EH (cell line): ENCODE measurements at places on chromosomes 12 and 14.

- DNase-seq = no peak
Measured at GRCh38 chr12:105262461-105263184, 26.6 kb upstream of the APPL2 start.

DNA sequence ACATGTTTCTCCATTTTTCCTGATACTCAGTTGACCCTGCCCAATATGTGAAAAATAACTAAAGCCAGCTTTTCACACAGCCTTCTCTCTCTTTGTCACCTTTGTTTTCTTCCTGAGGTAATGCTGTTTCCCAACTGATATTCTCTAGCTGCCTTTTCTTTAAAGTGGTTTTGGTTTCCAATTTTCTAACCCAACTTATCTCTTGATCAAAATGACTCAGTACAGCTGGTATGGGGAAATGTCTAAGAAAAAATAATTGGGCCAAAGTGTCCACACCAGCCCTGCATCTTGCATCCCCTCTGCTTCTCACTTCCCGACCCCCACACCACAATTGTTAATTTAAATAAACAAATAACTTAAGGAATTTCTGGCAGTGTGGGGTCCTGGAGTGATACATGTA, 193.8 kb downstream of the SYT1 start:
- DNase-seq = peak; percentile 57

DNA sequence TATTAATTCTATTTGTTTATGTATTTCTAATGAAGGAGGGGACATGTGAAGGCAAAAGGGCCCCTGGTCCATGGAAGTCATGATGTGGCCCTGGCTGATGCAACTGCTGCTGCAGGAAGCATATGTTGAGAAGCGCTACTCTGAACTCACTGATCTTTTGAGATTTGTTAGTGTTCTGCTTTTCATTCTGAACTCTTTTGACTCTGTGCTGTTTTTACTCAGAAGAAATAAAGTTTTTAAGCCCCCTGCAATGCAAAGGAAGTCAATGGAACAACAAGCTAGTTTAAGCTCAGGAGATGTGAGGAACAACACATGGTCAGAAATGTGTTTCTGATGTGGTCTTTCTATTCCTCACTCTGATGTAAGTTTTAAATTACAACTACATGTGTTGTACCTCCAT, 88.9 kb upstream of the BTG1 start:
- no peak for DNase-seq

GRCh38 chr14:70133461-70133860, 55.3 kb downstream of the SLC8A3 start:
- no peak for DNase-seq

DNA sequence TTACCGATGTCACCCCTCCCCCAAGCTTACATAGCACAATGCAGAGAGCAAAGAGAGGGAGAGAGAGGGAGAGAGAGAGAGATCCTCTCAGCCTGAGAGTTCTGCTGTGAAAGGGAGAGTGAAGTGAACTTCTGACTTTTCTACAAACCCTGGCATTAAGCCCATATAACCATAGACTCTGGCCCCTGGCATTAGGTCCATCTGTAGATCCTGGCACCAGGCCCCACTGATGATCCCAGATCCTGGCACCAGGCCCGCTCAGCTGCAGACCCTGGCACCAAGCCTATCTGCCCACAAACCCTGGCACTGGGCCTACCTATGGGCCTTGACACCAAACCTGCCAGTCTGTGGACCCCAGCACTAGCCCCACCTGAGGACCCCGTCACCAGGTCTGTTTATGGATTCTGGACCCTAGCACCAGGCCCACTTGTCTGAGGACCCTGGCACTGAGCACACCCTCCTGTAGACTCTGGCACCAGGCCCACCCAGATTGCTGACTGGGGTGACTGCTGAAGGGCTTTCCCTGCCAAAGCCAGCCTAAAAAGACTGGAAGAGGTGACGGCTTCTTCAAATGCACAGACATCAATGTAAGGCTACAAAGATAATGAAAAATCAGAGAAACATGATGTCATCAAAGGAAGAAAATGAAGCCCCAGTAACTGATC, 14.5 kb upstream of the KRT83 start:
- DNase-seq = no peak

DNA sequence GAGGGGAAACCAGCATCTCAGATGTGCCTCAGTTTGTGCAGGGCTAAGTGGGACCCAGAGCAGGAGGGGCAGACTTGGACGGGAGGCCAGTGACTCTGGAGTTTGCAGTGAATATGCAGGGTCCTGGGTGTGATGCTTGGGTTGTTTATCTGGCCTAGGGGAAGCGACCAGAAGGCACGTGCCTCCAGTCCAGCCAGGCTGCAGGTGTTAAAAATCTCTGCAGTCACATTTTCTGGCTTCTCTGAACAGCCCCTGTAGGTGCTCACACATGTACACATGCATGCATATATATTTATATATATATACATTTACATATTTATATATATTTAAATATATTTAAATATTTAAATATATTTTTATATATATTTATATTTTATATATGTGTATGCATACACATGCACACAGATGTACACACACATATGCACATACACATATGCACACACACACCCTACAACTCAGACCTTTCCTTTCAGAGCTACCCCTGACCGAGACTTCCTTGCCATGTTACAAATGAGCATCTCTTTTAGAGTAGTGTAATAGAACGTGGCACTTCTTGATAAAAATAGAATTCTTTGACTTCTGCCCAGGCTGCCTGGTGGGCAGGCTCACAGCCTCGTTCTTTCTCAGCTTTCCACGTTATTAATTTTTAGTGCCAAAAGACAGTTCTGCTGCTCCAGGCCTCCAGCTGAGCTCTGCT, 26.8 kb upstream of the TCL1B start:
- DNase-seq = no peak

DNA sequence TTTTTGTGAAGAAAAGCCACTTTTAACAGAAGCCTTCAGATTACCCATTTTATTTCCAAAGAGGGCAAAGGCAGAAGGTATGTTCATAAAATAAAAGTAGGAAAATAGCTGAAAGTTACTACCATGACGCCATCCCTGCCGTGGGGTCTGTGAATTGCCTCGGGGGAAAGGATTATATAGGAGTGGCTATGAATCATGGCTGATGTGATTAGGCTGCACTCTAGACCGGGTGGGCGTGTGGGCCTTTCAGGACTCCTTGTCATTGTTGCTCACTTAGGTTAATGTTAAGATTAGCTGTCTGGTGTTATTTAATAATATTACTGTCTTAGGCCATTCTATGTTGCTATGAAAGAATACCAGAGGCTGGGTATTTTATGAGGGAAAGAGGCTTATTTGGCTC, 195.5 kb downstream of the EGLN3 start:
- DNase-seq = peak; percentile 31

DNA sequence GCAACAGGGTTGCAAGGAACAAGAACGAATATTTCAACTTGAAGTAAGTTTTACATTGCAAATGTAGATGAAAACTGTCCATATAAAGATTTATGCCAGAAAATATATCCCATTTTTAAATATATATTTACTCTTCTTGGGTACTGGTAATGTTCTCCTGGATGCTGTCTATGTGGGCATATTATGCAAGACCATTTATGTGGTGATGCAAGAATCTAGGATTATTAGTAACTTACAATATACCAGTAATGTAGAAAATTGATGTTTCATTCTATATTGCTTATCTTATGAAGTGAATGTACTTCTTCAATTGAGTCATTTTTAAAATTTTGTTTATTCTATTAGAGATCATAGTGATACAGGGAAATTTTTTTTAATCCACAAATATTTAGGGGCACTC, 25.1 kb downstream of the FGFR1OP2 start:
- no peak for DNase-seq

DNA sequence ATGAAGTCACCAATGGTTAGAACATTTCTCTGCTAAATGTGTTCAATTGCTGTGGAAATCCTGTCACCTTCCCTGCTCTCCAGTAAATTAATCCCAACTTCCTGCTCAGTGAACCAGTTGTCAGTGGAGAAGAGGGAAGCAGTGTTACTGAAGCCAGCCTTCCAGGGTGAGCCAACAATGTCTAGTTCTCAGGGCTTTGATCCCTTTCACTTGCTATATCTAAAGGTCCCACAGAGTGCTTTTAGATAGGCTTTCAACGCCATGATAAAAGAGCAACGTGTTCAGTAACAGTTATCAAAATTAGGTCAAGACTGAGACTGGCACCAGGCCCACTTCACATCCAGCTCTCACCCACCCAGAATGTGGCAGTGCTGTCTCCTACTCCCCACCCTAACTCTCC, 139.7 kb downstream of the KCNH5 start:
- no peak for DNase-seq

GRCh38 chr14:77221241-77221871, 39.8 kb downstream of the TMEM63C start:
- DNase-seq = no peak

DNA sequence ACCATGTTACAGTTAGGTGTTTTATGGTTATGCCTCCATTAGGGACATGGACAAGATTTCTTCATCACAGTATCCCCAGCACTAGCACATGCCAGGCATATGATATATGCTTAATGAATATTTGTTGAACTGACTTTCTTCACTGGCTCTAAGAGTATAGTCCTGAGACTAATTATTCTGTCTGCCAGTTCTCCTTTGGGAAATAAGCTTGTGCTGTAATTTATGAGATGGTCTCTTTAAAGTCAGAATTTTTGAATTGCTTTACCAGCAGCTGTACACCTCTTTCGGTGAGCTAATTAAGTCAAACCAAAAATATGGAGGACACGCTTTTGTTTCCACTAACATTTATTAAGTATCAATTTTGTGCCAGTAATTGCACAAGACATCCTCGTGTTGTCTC, 4.8 kb upstream of the KRT72 start:
- no peak for DNase-seq

DNA sequence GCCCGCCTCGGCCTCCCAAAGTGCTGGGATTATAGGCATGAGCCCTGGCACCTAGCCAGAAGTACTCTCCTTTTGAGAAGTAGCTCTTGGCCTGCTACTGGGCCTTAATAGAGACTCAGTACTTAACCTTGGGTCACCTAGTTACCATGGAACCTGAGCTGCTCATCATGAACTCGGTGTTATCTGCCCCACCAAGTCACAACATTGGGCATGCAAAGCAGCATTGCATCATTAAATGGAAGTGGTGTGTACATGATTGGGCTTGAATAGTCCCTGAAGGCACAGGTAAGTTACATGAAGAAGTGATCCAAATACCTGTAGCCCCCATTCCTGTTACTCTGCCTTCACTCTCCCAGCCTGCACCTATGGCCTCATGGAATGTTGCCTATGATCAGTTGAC, 18.0 kb upstream of the ATF7 start:
- no peak for DNase-seq

DNA sequence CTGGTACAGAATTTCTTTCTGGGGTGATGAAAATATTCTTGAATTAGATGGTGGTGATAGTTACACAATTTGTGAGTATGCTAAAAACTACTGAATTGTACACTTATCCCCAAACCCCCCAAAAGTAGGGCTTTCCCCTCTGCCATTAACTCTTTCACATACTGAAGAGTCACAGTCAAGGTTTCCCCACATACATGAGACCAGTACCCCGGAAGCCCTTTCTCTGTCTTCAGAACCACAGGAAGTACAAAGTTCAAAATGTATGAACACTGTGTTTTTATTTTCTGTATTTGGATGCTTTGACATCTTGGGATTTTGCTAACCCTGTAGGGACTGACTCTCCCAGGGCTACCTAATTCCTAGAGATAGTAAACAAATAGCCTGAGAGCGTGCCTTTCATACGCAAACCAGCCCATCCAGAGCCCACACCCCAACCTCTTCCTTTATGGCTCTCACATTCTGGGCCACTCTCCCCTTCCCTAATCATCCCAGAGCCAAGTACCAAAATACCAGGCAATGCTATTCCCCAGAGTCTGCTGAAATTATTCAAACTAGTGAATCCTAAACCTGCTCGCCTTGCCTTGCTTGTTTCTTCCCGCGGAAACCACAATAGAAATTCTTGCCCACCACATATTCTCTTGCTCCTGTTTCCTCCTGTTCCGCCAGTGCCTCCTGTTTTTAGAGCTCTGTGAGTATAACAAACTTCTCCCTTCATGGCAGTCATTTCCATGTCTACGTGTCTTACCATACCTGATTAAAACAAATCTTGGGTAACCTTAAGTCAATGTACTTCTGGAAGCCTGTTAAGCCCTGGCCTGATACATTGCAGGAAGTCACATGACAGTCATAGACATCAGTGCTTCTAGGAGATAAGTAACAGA, 524.8 kb downstream of the FUT8 start:
- DNase-seq = no peak

- no peak for DNase-seq
Measured at GRCh38 chr12:1855241-1855640, 34.9 kb downstream of the LRTM2 start.

DNA sequence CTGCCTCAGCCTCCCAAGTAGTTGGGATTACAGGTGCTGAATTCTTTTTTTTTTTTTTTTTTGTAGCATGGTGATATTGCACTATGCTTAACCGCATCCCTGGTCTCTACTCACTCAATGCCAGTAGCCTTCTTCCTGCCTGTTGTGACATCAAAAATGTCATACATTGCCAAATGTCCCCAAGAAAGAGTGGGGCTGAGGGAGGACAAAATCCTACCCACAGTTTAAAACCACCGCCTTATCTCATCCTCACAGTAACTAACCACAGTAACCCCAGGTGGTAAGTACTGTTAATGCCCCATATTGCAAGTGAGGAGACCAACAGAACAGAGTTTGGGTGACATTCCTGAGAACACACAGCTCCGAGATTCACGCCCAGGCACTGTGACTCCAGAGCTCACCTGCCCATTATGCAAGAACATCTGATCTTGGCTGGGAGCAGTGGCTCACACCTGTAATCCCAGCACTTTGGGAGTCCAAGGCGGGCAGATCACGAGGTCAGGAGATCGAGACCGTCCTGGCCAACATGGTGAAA, 19.6 kb downstream of the MORN3 start:
- no peak for DNase-seq

DNA sequence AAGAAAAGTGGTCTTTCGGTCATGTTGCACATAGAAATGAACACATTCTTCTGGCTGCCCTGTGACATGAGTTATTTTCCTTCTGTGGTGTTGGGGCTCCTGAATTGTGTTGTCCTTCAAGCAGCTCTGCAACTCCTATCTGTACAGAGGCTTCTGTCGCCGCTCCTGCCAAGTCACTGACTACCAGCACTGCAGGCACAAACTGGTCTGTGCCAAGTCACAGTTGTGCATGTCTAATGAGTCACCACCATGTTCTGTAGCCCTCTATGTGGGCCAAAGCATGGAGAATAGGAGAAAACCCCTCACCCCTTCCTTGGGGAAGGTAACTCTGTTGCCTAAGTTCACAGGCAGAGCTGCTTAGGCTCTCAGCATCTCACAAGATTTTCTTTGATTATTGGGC, 283.3 kb downstream of the RPL10L start:
- DNase-seq = no peak
